ENCODE measurements at places on chromosomes 16 and 17.
A peak's percentile ranks its signal among the peaks of the same experiment; 100 is the strongest.

DNA sequence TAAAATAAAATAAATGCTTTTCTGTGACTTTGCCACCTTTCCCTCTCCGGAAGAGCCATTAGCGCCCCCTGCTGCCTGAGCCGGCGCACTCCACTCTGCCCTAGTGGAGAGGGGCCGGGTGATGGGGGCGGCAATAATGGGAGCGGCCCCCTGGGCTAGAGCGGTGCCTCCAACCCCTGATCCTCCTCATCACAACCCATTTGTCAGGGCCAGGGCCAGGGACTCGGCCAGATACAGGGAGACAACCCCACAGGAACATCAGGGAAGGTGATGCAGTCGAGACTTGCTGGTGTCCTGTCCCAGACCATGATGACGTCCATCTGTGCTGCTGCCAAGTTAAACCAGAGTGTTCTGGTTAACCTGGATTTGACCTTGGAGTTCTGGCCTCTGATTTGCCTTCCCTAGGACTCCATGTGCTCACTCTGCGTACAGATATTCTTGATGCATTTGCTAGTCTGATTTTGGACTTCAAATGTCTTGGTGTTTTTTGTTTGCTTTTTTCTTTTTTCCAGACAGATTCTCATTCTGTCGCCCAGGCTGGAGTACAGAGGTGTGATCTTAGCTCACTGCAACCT lies 46.1 kb upstream of the BPTF start:
- no peak for DNase-seq

DNA sequence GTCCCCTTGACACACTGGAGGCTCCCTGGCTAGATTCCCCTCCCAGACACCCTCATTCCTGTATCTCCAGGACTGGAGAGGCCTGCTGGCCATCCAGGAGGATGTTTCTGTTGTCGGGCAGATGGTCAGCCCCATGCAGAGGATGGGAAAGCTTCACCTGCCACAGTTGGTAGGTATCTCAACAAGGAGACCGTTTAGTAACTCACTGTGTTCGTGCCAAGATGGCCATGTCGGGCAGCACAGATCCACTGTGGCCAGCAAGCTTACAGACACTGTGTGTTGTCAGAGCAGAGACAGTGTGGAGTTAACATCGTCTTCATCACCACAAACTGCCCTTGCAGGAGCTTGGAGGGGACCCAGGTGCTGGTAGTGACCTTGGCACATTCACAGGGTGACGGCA lies 390.9 kb downstream of the SEC14L1 start:
- DNase-seq, result no peak

- DNase-seq, result no peak
Measured at GRCh38 chr16:5025171-5025632, 8.5 kb downstream of the NAGPA start.

- no peak for DNase-seq
Measured at GRCh38 chr17:15900871-15901270, 44.1 kb upstream of the ADORA2B start.

DNA sequence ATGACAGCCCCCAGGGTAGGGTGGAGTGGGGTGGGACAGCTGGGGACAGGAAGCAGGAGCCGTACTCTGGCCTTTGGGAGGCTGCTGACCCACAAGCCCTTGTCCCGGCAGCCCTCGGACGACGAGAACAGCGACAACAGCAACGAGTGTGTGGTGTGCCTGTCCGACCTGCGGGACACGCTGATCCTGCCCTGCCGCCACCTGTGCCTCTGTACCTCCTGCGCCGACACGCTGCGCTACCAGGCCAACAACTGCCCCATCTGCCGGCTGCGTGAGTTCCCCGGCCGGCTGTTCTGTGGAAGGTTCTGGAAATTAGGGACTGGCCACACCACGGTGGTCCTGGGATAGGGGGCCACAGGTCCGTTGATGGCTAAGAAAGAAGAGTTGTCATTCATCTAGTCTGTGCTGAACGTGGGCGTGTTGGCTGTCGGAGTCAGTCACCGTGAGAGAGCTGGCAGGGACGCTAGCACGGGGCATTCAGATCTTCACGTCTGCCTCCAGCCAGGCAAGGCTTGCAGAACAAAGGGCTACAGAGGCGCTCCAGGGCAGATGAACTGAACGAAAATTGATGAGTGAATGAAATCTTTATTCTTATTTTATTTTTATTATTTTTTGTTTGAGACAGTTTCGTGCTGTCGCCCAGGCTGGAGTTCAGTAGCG lies 19.8 kb upstream of the NUDT16L1 start:
- no peak for DNase-seq

GRCh38 chr17:50199803-50200456 lies 1.5 kb downstream of the COL1A1 start:
- DNase-seq, result peak; percentile 35

- DNase-seq, result no peak
Measured at GRCh38 chr16:83727018-83727417, 80.8 kb upstream of the HSBP1 start.

- no peak for DNase-seq
Measured at GRCh38 chr17:41069031-41069430, 3.4 kb upstream of the KRTAP2-4 start.

DNA sequence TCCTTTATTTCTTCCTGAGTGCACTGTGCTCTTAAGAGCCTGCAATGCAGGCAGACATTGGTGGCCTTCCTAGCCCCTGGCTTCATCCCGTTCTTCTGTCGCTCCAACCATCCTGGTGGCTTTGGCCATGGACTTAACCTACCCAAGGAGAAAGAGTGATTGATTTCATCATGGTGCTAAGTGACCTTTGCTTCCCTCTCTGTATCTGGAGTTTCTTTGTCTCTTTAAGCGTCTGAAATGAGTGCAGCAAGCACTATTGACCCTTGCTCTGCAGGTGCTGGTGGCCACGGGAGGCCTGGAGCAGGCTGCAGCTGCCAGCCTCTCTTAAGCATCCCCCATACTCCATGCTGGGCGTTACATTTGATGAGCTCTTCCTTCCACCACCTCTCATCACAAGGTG lies 60.5 kb downstream of the RAP1GAP2 start:
- no peak for DNase-seq

- DNase-seq, result no peak
Measured at GRCh38 chr17:80577876-80578570, 33.4 kb downstream of the RPTOR start.

DNA sequence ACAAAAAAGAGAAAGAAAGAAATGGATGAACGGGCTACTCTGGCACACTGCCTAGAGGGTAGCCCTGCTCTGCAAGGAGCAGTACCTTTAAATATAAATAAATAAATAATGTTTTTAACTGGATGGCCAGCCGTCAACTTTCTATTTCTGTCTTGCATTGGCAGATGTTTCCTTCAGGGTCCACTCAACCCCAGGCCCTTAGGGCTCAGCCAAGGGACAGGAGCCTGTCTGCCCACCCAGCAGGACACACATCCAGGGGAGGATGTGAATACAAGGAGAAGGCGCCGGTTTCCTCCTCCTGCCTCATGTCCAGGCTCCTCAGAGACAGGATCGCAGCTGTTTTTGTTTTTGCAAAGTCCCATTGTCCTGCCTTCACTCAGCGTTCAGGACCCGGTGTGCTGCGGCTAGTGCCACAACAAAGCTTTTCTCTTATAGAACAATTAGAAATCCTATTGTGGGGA lies 22.6 kb downstream of the TTYH2 start:
- DNase-seq, result no peak

- DNase-seq, result no peak
Measured at GRCh38 chr16:82146556-82146955, 23.5 kb downstream of the MPHOSPH6 start.

DNA sequence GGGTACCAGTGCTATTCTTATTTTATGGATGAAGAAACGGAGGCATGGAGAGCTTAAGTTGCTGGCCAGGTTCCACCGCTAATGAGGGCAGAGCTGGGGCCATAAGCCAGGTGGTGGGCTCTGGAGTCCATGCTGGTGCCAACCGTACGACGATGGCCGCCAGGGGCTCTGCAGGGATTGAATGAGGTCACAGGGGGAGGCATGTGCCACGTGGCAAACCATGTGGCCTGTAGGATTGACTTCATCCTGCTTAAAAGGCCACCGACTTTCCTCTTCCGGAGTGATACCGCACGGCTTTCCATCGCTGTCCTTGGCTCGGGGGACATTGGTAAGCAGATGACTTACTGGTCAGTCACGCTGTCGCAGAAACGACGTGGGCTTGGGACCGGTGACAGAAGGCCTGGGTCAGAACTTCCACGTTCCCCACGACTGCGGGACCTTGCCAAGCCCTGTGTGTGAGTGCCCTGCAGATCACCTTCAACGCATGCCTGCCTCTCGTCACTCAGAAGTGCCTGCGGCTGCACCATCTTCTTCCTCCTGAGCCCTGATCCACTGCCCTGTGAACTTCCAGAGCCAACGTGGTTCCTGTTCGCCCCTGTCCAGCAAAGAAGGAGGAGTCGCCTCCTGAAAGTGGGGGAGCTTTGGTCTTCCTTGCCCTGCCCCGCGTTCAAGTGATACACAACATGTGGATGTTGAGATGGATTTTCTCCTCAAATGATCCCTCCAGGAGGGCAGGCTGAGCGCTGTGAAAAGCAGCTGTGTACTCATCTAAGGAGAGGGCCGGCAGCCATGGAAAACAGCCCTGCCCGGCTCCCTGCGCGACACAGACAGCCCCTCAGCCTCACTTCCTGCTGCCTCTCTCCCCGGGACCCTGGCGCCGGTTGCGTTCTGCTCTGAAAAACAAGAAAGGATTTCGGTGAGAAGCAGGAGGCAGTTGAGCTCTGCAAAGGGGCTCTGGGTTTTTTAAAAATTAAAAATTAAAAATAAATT lies 176.7 kb downstream of the C16orf95 start:
- DNase-seq, result no peak

DNA sequence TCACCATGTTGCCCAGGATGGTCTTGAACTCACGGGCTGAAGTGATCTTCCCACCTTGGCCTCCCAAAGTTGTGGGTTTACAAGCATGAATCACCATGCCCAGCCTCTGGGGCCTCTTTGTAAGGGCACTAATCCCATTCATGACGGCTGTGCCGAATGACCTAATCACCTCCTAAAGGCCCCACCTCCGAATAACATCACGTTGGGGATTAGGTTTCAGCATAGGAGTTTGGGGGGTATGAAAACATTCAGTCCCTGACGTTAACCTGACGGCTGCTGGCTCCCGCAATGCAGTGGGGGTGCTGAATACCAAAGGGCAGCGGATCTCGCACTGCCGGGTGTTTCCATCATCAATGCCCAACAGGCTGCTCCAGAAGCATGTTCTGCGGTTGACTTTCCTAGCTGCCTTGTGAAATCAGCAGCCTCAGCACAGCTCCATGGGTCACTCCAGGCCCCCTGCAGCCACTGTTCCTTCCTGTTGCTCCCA lies 120.8 kb upstream of the SEC14L1 start:
- no peak for DNase-seq

- no peak for DNase-seq
Measured at GRCh38 chr17:2849327-2849670, 53.1 kb downstream of the RAP1GAP2 start.
